ENCODE measurements at places on chromosomes 2 and 18.

DNA sequence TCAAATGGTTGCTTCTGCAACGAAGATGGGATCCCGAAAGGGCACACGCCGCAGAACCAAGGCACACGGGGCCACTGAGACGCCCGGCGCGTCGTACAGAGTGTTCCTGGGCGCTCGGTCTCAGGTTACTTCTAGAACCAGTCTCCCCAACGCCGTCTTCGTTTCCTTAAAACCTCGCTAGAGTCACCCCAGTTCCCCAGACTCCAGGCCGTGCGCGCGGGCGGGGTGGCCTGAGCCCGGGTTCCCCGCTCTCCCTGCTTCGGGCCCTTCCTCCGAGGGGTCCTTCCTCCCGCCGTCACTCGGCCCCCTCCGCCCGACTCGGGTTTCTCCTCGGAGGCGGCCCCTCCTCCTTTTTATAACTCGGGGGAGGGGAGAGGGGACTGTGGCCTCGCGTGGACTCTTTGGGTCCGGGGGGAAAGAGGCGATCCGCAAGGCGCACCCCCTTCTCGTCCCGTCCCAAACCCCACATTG, 774 bp upstream of the FZD7 start:
- H3K27ac ChIP-seq, result peak overlapping the region; percentile 96
- peaks cover 3% of the 10 kb centered on the region for H3K36me3 ChIP-seq
- DNase-seq, result peak; percentile 82
- H3K4me1 ChIP-seq, result peaks cover 26% of the 10 kb centered on the region

- H3K4me3 ChIP-seq, result no peak overlapping the region
- DNase-seq, result no peak
- H3K36me3 ChIP-seq, result no peaks in the 10 kb centered on the region
- no peaks in the 10 kb centered on the region for H3K4me1 ChIP-seq
- H3K27ac ChIP-seq, result no peak overlapping the region
Observed at GRCh38 chr18:34834897-34835296, 124.8 kb downstream of the DTNA start.

DNA sequence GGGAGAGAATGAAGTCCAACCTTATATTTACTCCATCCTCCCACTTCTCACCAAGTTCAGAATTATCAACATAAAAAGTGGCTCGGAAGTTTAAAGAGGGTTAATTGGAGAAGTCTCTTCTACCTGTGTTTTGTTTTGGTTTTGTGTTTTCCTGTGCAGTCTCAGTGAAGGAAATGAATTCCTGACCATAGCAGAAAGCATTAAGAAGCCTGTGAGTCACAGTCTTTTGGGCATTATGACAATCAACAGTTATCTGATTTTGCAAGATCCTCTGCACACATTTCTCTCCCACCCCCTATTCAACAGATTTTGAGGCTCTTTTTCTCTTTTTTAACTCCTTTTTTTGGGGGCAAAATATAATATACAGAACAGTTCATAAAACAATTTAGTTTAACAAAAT, 8.6 kb upstream of the RPL37A start:
- H3K36me3 ChIP-seq, result no peaks in the 10 kb centered on the region
- DNase-seq, result no peak
- no peaks in the 10 kb centered on the region for H3K4me1 ChIP-seq
- no peak overlapping the region for H3K4me3 ChIP-seq
- no peak overlapping the region for H3K27ac ChIP-seq

GRCh38 chr2:242029422-242030225, 160.1 kb downstream of the RTP5 start:
- no peak for DNase-seq
- no peak overlapping the region for H3K4me3 ChIP-seq
- H3K36me3 ChIP-seq, result no peaks in the 10 kb centered on the region
- H3K27me3 ChIP-seq, result no peaks in the 10 kb centered on the region

DNA sequence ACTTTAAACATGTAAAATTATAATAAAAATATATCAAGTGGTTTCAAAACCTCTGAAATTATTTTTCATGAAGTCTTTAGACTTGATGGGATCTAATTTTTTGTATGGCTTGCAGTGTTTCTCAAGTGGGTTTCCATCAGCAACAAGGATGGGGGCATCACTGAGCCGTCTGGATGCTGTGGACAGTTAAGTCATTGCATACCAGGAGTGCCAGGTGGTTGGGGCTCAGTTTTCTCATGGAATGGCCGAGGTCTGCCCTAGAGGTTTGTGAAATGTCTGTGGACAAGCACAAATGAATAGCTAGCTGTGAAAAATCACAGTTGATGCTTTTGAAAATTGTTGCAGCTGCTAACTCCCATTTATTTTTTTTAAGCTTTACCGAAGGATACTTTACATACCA, 1.7 kb downstream of the PRELID3A start:
- no peak overlapping the region for H3K27ac ChIP-seq
- no peaks in the 10 kb centered on the region for H3K27me3 ChIP-seq
- H3K36me3 ChIP-seq, result no peaks in the 10 kb centered on the region
- DNase-seq, result no peak

DNA sequence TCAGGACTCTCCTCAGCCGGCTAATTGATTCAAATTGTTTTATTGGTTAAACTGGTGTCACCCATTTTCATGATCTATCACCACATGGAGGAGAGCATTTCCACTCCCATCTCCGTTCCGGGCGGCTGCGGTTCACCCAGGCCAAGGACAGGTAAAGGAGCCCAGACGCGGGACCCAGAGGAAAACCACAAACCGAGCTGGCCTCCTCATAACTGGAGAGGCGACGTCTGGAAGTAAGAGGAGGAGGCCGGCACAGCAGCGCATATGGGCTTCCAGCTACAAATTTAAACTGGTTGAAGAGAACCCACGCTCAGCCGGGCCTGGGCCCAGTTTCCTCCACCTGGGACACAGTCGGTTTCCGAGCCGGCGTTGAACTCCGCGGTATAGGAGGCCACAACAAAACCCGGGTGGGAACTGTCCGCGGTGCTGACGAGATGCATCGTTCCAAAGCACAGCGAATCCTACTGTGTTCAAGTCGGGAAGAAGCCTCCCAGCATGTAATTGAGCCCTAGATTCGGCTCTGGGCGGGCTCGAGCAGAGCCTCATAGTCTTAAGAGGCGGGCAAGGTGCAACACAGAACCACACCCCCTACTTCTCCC, 3.0 kb upstream of the SKOR2 start:
- no peaks in the 10 kb centered on the region for H3K4me1 ChIP-seq
- H3K27me3 ChIP-seq, result no peaks in the 10 kb centered on the region
- H3K27ac ChIP-seq, result no peak overlapping the region
- H3K4me3 ChIP-seq, result no peak overlapping the region
- no peak for DNase-seq
- H3K36me3 ChIP-seq, result no peaks in the 10 kb centered on the region

DNA sequence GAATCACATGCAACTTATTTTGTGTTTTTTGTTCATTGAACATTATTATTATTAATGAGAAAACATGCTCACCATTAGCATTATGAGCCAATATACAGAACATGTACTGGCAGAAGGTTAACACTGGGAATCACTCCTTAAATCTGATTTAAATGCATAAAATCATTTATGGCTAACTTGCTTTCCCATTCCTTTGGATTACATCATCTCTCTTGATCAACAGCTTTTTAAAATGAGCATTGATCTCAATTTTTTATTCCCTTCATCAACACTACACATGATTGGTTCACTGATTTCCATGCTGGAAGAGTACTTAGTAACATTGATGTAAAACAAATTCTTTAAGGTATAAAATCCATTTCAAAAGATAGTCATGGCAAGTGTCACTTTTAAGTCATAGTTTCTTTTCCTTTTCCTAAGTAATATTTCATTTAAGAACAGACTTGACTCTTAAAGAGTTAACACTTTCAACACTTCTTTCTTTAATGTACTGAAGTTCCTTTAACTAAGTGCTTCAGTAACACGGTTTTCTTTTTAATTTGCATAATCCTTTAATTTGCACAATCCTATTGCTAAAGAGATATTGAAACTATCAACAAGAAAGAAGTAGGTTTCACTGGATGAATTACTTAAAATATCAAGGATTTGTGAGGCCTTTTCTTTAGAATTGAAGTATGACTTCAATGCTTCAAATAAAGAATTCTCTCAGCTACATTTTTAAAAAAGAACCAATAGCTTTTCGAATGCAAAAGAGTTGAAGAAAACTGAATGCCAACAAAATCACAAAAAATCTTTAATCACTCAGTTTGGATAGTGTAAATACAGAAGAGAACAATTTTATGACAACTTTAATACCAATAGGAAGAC, 24.9 kb upstream of the BUB1 start:
- H3K36me3 ChIP-seq, result no peaks in the 10 kb centered on the region
- no peaks in the 10 kb centered on the region for H3K4me1 ChIP-seq
- no peaks in the 10 kb centered on the region for H3K27me3 ChIP-seq
- H3K4me3 ChIP-seq, result no peak overlapping the region
- H3K27ac ChIP-seq, result no peak overlapping the region
- DNase-seq, result no peak

DNA sequence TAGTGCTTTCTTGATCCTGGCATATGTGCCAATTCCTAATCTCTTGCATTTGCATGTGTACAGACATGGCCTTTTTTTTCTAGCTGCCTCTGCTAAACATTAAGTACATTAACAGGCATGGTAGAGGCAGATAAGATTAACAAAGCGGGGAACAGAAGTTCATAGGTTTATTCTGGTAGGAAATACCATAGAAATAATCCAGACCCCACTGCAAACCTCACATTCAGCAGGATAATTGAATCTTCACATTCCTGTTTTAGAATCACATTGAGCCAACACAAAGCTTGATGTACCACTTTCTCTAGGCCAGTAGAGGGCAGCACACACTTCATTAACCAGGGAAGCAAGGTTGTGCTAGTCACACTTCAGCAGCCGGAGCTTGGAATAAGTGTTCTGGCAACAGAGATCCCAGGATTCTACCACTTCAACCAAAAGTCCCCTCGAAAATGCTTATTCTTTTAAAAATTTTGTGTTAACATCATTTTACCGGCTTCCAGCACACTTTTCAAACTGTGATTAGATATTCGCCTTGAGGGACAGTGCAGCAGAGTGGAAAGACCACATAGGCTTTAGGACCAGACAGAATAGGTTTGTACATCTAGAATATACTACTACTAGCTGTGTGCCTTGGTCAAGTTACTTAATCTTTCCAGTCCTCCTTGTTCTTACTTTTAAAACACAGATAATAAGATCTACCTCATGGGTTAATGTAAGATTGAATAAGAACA, 420.2 kb upstream of the CHST9 start:
- H3K4me3 ChIP-seq, result no peak overlapping the region
- H3K27me3 ChIP-seq, result no peaks in the 10 kb centered on the region
- peak; percentile 46 for DNase-seq
- H3K36me3 ChIP-seq, result no peaks in the 10 kb centered on the region
- H3K4me1 ChIP-seq, result no peaks in the 10 kb centered on the region

GRCh38 chr2:1406434-1406833, 6.8 kb upstream of the TPO start:
- no peak for DNase-seq
- no peak overlapping the region for H3K4me3 ChIP-seq
- no peaks in the 10 kb centered on the region for H3K4me1 ChIP-seq
- no peaks in the 10 kb centered on the region for H3K36me3 ChIP-seq
- H3K27ac ChIP-seq, result no peak overlapping the region

- no peak overlapping the region for H3K4me3 ChIP-seq
- no peak overlapping the region for H3K27ac ChIP-seq
- H3K4me1 ChIP-seq, result no peaks in the 10 kb centered on the region
- no peak for DNase-seq
- H3K36me3 ChIP-seq, result no peaks in the 10 kb centered on the region
Observed at GRCh38 chr2:39164089-39164488, 43.2 kb upstream of the SOS1 start.

DNA sequence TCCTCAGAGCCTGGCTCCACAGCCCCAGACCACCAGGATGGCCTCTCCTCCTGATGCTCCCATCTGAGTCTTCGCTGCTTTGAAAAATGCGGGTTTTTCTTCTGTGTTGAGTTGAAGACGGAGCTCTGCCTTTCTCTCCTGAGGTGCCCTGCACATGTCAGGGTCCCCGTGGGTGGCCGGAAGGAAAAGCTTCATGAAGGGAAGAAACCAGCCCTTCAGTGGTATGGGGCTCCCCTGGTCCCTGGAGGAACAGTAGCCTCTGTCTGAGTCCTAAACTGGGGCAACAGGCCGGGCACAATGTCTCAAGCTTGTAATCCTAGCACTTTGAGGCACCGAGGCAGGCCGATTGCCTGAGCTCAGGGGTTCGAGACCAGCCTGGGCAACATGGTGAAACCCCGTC, 54.7 kb upstream of the CAB39 start:
- H3K4me3 ChIP-seq, result no peak overlapping the region
- H3K27me3 ChIP-seq, result no peaks in the 10 kb centered on the region
- no peak for DNase-seq
- no peaks in the 10 kb centered on the region for H3K4me1 ChIP-seq
- H3K36me3 ChIP-seq, result no peaks in the 10 kb centered on the region

- no peak overlapping the region for H3K27ac ChIP-seq
- H3K36me3 ChIP-seq, result no peaks in the 10 kb centered on the region
- no peak for DNase-seq
- H3K4me3 ChIP-seq, result no peak overlapping the region
- no peaks in the 10 kb centered on the region for H3K27me3 ChIP-seq
Observed at GRCh38 chr2:112166806-112167499, 28.8 kb downstream of the FBLN7 start.

GRCh38 chr2:137172162-137172561, 406.8 kb downstream of the THSD7B start:
- H3K27me3 ChIP-seq, result no peaks in the 10 kb centered on the region
- H3K36me3 ChIP-seq, result no peaks in the 10 kb centered on the region
- DNase-seq, result no peak
- no peak overlapping the region for H3K4me3 ChIP-seq
- peaks cover 19% of the 10 kb centered on the region for H3K4me1 ChIP-seq
